ENCODE measurements at places on chromosomes 16 and 17. TPM values are rescaled to one million over a fixed set of nuclear protein-coding genes. Genes with fewer than 3 reads are reported as not detected.
A peak's percentile ranks its signal among the peaks of the same experiment; 100 is the strongest.

DNA sequence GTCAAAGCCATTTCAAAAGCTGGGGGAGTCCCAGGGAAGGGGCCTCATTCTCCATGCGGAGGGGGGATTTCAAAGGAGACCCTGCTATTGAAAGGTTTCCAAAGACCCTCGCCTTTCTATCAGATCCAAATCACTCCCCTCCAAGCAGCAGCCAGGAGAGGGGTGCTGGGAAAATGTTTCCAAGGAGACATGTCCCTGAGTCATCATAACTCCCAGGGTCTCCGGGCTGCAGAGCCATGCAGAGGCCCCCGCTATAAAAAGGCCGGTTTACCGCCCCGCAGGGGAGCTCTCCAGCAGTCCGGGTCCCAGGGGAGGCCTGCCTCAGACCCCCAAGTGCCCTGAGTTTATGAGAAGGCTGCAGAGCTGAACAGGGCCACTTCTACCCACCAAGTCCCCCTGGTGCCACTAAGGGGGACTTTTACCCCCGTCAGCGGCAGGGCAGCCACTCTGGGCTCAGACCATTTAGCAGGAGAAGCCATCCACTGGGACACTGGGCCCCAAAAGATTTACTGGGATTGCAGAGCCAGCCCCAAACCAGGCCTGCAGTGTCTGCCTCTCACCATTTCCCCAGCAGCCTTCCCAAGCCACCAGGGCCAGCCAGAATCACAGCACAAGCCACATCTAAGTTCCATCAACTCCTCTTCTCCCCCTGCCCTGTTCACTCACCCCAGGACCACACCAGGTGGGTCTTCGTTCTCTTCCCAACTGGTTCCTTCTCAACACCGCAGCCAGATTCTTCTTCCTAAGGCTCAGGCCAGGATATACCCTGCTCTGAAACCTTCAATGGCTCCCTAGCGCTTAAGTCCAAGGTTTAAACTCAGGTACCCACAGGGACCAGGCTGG, 234.4 kb downstream of the ZNF423 start:
- no peaks in the 10 kb centered on the region for H3K4me1 ChIP-seq
- no peaks in the 10 kb centered on the region for H3K36me3 ChIP-seq
- no peak for DNase-seq

- no peak overlapping the region for H3K27ac ChIP-seq
- H3K4me1 ChIP-seq: no peaks in the 10 kb centered on the region
- no peaks in the 10 kb centered on the region for H3K27me3 ChIP-seq
These were observed 12.6 kb upstream of the GFOD2 start for GRCh38 chr16:67731753-67732095.

GRCh38 chr17:1624650-1625049, 4.0 kb downstream of the SLC43A2 start:
- DNase-seq: no peak
- H3K27ac ChIP-seq: no peak overlapping the region
- H3K27me3 ChIP-seq: no peaks in the 10 kb centered on the region
- peaks cover 39% of the 10 kb centered on the region for H3K4me1 ChIP-seq
- H3K36me3 ChIP-seq: peaks cover 62% of the 10 kb centered on the region

- H3K36me3 ChIP-seq: peaks cover 51% of the 10 kb centered on the region
- no peak overlapping the region for H3K27ac ChIP-seq
- DNase-seq: no peak
- H3K4me1 ChIP-seq: peaks cover 10% of the 10 kb centered on the region
- H3K4me3 ChIP-seq: no peak overlapping the region
These were observed 62.9 kb upstream of the RCVRN start for GRCh38 chr17:9968008-9968407.

Gene HBM
- not detected for polyA plus RNA-seq

Gene MPV17L
- 0.04 TPM for polyA plus RNA-seq

DNA sequence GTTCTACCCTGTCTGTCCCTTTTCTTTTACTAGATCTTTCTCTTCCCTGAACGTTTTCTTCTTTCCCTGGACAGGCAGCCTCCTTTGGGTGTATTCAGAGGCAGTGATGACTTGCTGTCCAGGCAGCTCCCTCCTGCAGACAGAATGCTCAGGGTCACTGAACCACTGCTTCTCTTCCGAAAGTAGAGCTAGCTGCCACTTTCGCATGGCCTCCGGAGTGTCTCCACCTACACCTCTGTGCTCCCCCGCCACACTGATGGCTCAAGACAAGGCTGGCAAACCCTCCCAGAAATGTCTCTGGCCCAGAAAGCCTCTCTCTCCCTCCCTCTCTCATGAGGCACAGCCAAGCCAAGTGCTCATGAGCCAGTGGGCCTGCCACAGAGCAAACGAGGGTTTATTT, 207.8 kb downstream of the CDRT15L2 start:
- H3K27me3 ChIP-seq: peaks cover 5% of the 10 kb centered on the region
- H3K36me3 ChIP-seq: no peaks in the 10 kb centered on the region
- no peak for DNase-seq
- no peaks in the 10 kb centered on the region for H3K4me1 ChIP-seq
- no peak overlapping the region for H3K4me3 ChIP-seq

GRCh38 chr17:82355770-82356427, 3.1 kb upstream of the TEX19 start:
- H3K27ac ChIP-seq: no peak overlapping the region
- no peaks in the 10 kb centered on the region for H3K27me3 ChIP-seq
- no peak for DNase-seq
- peaks cover 4% of the 10 kb centered on the region for H3K4me1 ChIP-seq
- H3K4me3 ChIP-seq: no peak overlapping the region
- no peaks in the 10 kb centered on the region for H3K36me3 ChIP-seq

DNA sequence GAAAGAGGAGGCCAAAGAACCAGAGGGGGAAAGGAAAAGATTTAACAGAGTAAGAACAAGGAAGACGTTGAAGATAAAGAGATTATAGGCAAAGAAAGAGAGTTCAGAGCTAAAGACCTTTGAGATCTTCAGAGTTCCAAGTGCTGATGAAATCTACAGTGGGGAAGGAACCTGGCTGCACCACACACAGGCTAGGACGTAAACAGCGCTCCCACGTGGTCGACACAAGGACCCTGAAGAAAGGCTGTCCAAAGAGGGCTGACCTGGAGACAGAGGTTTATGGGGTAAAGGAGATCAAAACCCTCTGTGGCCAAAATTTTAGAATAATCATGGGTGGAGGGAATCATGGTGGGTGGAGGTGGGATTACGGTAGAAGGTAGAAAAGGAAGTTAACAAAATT, 121.6 kb downstream of the PMP22 start:
- no peaks in the 10 kb centered on the region for H3K36me3 ChIP-seq
- no peak for DNase-seq
- no peak overlapping the region for H3K4me3 ChIP-seq
- no peak overlapping the region for H3K27ac ChIP-seq
- H3K27me3 ChIP-seq: no peaks in the 10 kb centered on the region

GRCh38 chr16:53775821-53776431, 72.0 kb downstream of the FTO start:
- peaks cover 44% of the 10 kb centered on the region for H3K4me1 ChIP-seq
- peak overlapping the region; percentile 63 for H3K27ac ChIP-seq
- no peaks in the 10 kb centered on the region for H3K36me3 ChIP-seq
- no peak overlapping the region for H3K4me3 ChIP-seq

DNA sequence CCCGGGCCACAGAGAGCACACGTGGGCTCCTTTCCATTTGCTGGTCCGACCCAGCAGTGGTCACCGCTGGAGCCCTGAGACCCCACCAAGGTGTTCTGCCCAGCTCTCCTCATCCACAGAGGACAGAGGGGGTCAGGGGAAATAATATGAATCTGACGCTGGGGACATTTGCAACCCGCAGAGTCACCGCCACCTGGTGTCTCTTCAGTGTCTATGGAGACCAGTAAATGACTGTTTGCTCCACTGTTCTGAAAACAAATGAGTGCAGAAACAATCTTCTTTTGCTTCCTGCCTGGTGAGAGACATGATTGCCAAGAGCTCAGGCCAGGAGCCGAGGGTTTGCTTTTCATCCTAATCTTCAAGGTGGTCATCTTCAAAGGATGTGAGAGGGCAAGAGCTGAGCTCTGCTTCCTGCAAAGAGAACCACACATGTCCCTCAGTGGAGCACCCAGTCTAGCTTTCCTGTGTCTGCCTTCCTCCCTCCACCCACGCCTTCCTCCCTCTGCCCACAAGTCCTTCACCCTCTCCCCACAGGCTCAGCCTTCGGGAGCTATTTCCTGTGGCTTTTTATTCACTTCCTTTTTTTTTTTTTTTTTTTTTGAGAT, 14.7 kb upstream of the KLHDC4 start:
- H3K27ac ChIP-seq: peak overlapping the region; percentile 77
- H3K4me1 ChIP-seq: peaks cover 40% of the 10 kb centered on the region
- DNase-seq: peak; percentile 58
- no peaks in the 10 kb centered on the region for H3K36me3 ChIP-seq

DNA sequence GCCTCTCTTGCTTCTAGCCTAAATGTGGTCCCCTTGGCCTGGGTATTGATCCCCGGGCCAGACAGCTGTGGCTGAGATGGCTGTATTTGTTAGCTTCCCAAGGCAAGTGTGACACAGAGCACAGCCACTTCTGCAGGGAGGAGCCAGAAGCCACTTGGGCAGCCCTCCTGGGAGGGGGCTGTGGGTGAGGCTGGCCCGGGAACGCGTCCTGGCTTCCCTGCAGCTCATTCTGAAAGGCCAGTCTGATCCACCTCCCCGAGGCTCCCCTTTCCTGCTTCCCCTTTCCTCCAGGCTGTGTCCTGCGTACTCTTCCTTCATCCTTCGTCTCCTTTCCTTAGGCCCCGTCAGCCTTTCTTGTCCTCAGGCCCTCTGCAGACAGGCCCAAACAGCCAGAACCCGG, 8.0 kb downstream of the SERPINF2 start:
- H3K4me1 ChIP-seq: peaks cover 29% of the 10 kb centered on the region
- DNase-seq: no peak
- no peaks in the 10 kb centered on the region for H3K36me3 ChIP-seq
- H3K4me3 ChIP-seq: no peak overlapping the region
- H3K27me3 ChIP-seq: no peaks in the 10 kb centered on the region

Gene STH
- polyA plus RNA-seq: not detected

DNA sequence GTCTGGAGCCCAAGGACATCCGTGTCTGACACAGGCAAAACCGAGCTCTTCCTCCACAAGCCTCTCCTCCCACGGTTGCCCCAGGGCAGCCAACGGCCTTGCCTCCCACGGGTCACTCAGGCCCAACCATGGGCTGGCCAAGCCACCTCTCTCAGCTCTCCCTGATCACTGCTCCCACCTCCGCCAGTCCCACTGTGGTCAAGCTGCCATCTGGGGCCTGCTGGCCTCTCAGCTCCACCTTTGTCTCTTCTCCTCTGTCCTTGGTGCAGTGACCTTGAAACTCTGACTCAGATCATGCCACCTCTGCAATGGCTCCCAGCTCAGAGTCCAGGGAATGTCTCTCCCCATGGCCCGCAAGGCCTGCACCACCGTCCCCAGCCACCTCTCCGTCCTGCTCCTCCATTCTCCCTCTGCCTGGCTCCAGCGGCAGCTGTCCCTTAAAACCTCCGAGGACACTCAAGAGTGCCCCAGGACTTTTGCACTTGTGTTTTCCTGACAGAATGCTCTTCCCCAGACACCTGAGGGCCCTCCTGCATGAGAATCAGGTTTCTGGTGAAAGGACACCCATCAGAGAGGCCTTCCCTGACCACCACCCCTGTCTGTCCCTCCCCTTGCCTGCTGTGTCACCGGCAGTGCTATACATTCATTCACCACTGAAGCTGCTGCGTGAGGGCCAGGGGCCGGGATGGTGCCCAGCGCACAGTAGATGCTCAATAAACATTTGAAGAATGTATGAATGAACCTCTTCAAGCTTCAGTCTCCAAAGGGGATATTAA, 19.3 kb downstream of the PEMT start:
- no peak for DNase-seq
- no peak overlapping the region for H3K4me3 ChIP-seq
- no peaks in the 10 kb centered on the region for H3K27me3 ChIP-seq
- no peaks in the 10 kb centered on the region for H3K4me1 ChIP-seq
- H3K36me3 ChIP-seq: peaks cover 22% of the 10 kb centered on the region

DNA sequence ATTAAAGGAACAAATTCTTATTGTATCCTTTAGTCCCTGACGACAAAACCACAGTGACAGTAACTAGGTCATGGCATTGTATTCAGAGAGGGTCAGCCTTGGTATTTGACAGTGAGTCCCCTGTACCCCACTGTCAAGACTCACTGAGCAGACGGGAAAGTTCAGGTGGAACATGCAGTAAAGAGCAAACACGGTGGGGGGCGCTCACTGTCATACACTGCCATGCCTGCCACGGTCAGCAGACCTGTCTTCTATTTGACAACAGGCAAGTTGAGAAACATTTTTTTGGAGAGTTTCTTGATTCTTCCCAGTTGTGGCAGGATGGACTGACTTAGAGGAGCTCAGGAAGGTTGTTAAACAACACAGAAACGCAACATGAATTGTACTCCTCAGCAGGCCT, 681.6 kb downstream of the KCNJ18 start:
- no peak for DNase-seq
- H3K36me3 ChIP-seq: no peaks in the 10 kb centered on the region
- no peak overlapping the region for H3K4me3 ChIP-seq
- no peaks in the 10 kb centered on the region for H3K4me1 ChIP-seq
- H3K27ac ChIP-seq: no peak overlapping the region

GRCh38 chr16:15807603-15808009, 49.2 kb downstream of the MYH11 start:
- DNase-seq: no peak
- H3K4me1 ChIP-seq: no peaks in the 10 kb centered on the region
- H3K27ac ChIP-seq: no peak overlapping the region
- H3K4me3 ChIP-seq: no peak overlapping the region
- H3K27me3 ChIP-seq: no peaks in the 10 kb centered on the region

DNA sequence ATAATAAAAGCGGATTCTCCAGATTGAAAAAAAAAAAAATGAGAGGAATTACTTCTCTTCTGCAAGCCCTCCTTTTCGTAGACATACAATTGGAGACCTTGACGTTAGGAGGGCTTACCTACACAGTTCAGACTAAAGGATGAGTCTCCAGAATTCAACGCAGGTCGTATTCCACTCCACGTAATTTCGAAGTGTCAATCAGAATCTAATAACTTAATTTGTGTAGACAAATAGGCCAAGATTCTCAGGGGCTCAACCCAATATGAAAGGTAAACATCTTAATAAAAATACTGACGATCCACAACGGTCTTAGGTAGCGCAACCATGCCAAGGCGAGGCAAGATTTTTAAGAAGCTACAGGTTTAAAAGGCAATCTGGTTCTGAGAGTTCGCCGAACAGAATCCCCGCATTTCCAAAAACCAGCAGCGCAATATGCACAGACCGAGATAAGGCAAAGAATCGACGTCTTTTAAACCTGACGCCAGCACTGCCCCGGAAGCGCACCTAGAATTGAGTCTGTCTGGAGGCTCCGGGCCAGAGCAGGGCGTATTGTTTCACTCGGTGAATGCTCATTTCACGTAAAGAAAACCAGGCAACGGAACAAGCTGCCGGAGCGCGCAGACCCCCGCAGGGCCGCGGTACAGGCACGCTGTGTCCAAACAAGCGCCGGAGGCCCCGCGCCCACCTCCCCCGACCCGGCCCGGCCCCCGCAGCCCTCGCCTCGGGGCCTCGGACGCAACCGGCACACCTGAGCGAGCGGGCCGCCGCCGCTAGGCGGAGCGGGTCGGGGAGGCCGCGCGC, 623 bp downstream of the MBTPS1 start:
- H3K4me1 ChIP-seq: peaks cover 41% of the 10 kb centered on the region

Measured in CD14-positive monocyte (primary cell).